ENCODE measurements at places on chromosomes 1 and 21.

- DNase-seq, result peak; percentile 93
These were observed 43.6 kb downstream of the ACP6 start for GRCh38 chr1:147626739-147627138.

DNA sequence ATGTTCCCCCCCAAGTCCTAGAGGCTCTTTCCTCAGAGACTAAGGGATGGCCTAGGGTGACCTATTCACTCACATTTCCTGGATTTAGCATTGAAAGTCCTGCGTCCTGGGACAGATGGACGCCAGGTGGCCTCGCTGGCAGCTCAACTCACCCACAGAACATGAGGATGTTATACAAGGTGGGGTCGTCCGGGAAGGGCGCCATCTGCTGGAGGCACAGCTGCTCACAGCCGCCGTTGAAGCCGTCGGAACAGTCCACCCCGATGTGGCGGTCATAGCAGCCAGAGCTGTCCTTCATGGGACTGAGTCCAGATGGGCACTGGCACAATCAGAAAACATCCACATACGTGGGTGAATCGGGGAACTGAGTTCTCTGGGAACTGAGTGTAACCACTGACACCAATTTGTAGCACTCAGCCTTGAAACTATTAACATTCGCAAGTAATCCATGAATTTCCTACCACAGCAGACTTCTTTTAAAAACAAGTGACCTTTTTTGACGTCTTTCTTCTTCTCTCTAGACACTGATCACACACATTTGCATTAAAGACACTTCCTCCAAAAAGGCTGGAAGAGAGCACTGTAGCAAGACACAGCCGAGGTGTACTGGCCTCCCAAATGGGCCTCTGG is 215.4 kb downstream of the ASTN1 start:
- no peak for DNase-seq

DNA sequence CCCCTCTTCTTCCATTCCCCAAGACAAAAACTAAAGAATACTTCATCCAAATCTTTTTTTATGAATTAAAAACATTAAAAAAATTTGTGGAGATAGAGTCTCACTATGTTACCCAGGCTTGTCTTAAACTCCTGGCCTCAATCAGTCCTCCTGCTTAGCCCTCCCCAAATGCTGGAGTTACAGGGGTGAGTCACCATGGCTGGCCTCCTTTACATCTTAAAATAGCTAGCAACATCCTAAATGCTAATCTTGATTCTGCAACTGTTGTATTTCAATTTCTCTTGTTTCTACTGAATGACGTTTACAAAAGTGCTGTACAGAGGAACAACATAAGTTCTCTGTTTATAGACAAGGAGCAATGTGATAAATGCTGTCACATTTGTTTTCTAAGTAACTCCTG is 483.5 kb downstream of the ADGRL2 start:
- DNase-seq, result no peak

- no peak for DNase-seq
These were observed 5.2 kb upstream of the PIGR start for GRCh38 chr1:206951318-206952100.

DNA sequence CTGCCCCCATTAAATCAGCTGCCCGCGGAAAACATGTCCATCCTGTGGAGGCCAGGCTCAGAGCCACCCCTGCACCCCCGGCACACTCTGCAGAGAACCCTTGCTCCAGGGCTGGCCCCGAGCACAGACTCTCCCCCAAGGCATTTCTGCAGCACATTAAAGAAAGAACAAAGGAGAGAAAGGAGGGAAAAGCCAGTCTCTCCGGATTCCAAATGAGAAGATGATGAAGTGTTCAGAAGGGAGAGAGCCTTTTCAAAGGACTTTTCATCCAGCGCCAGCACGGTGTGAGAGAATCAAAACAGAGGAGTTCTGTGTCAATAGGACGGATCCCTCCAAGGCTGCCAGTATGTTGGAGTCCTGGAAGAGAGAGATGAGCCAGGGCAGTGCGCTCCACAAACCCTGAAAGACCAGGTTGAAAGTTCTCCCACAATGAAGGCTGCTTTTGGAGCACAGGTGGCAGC is 498.3 kb downstream of the NPHP4 start:
- DNase-seq, result no peak

GRCh38 chr1:191508239-191508638 is 650.0 kb upstream of the RGS18 start:
- DNase-seq, result no peak

DNA sequence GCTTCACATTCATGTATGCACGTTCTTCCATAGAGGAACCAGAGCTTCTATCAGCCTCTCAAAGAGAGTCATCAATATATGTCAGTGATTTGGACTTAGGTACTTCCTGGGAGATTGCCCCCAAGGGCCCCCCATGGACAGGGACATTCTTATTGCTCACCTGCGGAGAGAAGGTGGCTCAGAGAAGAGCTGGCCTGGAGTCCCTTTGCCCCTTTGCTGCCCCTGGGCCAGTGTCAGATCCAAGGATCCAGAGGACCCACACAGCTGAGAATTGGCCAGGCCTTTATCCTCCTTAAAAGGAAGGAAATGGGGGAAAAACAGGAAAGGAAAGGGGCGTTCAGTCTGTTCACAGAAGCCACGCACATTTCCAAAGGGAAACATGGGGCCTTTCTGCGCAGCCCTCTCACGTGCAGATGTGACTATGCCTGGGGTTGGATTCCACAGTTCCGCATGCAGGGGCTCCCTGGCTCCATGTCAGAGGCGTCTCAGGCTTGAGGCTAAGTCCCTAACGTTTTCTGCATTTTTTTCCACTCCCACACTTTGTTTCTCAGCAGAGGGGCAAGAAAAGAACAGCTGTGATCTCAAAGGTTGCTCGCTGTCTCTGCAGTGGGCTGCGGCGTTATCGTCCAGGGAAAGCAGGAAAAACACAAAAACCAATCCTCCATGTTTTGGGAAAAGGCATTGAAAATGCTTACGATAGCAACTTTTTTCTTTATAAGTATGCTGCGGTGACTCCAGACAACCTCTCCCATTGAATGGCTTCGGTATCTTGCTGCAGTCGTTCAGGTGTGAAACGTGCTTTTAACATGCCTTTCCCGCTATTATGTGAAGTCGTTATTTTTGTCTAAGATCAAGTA is 5.9 kb downstream of the C1orf226 start:
- no peak for DNase-seq

- DNase-seq, result no peak
These were observed 4.8 kb upstream of the CAMSAP2 start for GRCh38 chr1:200733907-200734306.

GRCh38 chr1:78141531-78142231 is 95.9 kb downstream of the GIPC2 start:
- DNase-seq, result no peak

DNA sequence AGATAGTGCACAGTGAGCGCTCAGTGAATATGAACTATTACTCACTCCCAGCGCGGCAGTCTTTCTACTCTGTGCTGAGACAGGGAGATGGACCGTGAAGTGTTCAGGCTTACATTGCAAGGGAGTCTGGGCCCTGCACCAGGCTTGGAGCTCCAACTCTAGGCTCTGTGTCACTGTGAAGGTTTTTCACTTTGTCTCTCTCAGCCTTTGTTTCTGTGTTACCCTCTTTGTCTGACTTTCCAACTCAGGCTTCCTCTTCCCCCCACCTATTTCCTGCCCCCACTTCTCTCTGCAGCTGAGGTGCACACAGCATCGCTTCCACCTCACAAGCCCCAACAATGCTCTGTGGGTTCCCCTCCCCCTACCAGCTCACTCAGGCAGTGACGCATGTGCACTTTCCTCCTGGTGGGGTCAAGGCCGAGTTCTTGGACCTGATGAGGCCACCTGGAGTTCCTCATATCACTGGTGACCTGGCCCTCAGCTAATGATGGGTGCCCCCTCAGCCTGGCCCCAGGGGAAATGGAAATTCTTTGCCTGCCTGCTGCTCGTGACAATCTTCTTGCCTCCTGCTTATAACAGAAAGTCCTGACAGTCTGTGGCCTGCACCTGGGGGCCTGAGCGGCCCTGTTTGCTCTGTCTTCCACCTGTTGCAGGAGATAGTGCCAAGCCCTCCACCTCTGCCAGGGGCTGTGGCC is 1.1 kb upstream of the LCK start:
- no peak for DNase-seq

DNA sequence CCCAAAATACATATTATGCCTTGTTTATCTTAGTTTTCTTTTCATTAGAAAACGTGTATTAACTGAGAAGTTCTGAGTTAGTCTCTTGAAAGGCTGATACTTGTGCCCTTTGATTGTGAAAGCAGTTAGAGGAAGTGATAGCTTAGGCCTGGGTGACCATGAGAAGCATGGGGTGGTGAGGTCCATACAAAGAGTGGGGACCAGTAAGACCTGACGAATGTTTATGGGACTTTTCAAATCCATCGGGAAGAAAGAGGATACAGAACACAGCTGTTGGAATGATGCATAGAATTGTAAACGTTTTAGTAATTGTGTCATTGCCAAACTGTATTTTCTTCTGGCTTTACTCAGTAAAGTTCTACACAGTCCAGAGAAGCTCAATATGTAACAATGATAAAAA is 259.8 kb downstream of the LMO4 start:
- DNase-seq, result no peak

DNA sequence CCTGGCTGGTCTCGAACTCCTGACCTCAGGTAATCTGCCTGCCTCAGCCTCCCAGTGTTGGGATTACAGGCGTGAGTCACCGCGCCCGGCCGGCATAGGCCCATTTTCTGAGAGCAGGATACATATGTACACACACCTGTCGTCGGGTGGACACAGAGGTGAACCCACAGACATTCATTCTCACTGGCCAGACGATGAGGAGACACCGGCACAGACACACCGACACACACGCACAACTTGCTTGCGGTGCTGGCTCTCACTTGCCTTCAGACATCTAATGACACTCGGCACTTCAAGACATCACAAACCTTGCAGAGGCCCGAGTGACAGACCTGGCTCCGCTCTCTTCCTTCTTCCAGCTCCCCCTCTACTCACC is 579 bp downstream of the PTCH2 start:
- DNase-seq, result no peak

- DNase-seq, result no peak
These were observed 167.7 kb upstream of the USP24 start for GRCh38 chr1:55382806-55383305.

DNA sequence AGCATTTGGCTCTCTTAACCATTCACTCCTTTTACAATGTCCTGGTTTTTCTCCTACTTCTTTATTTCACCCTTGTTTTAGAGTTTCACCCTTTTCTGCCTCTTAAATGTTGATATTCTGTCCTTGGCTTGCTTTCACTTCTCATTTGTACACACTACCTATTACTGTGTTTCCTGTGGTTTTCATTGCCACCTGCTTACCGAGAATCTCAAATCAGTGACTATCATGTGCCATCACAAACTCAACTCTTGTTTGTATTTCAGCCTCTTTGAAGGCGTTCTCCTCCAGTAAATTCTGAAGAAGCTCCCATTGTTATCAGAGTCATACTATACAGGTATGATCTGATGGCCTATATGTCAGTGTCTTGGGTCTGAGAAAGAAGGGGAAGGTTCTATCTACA is 65.7 kb downstream of the NPHS2 start:
- DNase-seq, result no peak

GRCh38 chr1:9115351-9116205 is 13.3 kb downstream of the GPR157 start:
- DNase-seq, result peak; percentile 8

DNA sequence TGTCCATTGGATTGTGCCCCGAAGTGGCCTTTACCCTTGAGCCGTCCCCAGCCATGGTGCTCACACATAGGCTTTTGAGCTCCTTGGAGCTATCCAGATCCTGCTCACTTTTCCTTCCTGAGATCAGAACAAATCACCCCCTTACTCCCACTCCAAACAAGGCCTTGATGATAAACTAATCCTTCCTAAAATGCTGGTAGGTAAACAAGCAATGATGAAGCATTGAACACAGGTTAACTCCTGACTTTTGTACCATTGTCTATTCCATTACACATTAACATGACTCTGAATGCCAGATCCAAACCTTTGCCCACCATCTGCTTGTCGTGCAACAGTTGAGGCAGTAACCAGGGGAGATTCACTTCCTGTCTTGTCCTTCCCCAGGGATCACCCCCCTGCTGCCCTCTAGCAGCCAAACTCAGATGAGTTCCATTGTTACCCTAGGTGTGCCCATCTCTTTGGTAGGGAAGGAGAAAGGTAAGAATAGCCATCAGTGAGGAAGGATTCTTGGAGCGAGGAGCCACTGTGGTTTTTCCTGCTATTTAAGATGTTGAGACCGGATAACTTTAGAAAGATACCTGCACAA is 79.5 kb upstream of the DNAJC6 start:
- DNase-seq, result no peak

DNA sequence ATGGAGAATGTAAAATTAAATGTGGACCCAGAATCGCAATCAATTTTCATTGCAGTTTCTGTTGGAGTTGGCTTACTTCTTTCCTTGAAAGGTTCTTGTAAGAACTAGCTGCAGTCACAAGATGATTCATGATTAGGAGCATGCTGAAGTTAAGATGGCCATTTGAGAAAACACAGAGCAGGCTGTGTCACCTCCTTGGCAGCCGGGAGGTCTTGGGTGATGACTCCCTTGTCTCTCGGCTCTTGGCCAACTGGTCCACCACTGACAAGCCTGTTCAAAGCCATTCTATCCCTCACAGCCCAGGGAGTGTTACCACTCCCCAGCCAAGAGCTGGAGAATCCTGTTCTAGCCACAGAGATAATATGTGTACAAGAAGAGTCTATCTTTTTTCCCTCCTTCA is 40.6 kb downstream of the OPTC start:
- DNase-seq, result no peak

GRCh38 chr1:40877698-40878097 is 15.5 kb upstream of the CITED4 start:
- no peak for DNase-seq

DNA sequence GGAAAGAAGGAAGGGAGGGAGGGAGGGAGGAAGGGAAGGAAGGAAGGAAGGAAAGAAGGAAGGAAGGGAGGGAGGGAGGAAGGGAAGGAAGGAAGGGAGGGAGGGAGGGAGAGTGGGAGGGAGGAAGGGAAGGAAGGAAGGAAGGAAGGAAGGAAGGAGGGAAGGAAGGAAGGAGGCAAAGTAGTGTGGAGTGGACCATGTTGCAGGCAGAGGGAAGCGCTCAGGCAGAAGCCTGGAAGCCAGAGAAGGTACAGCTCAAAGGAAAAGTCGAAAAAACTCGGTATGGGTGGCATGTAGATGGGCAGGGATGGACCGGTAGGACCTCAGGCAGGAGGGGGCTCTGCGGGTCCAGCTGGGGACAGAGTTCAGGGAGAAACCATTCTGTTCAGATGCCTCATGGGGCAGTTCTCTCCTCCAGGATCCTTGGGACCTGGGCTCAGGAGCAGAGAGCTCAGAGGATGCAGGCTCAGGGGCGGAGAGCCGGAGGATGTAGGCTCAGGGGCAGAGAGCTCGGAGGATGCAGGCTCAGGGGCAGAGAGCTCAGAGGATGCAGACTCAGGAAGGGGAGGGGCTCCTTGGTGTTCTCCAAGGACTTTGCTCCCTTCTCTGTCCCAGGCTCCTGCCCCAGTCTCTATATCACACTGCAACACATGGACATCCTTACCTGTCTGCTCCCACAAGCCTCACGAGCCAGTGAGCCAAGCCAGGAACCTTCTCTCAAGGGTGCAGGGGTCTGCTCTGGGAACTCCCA is 13.6 kb upstream of the PADI3 start:
- no peak for DNase-seq

DNA sequence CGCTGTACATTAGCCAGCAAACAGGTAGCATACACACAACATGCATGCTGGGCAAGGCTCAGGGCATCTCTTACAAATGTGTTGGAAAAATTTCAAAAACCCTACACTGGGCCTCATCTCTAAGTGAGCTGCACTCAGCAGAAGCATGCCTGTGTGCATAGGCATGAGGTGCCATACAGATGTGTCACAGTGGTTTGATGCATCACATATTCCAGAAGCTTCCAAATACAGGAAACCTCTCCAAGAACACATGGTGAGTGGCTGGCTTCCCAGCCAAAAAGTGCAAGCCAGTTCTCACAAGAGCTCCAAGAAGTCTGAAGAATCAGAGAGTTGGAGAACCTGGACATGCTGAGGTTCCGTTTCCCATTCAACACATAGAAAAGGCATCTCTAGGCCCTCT is 58.3 kb downstream of the CD46 start:
- no peak for DNase-seq
